Left forelimb (tissue), 1 donor: ENCODE measurements at places on chromosomes 4 and X.

DNA sequence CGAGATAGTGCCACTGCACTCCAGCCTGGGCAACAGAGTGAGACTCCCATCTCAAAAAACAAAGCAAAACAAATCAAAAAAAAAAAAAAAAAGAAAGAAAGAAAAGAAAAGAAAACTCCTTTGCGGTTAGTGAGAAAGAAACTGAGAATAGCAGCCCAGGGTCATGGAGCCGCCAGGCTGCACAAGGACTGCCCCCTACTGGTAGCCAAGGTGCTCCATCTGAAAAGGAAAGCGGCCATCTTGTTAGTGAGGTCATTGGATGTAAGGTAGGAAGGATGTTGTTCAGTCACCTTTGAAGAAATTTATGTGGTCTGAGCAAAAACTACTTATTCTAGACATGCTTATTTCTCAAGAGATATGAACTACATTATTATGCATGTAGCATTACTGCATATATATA is 660.6 kb upstream of the TENM3 start:
- no peak for DNase-seq

- no peak for DNase-seq
Observed at GRCh38 chrX:63746278-63746677, 38.7 kb downstream of the ARHGEF9 start.

DNA sequence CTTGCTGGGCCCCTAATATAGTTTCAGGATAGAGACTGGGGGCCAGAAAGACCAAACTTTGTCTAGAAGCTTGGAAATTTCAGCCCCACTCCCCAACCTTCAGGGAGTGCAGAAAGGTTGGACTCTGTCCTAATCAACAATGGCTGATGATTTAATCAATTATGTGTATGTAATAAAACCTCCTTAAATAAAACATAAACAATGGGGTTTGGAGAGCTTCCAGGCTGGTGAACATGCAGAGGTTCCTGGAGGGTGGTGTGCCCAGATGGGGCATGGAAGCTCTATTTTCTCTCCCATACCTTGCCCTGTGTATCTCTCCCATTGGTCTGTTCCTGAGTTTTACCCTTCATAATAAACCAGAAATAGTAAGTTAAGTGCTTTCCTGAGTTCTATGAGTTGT is 174.2 kb downstream of the GC start:
- no peak for DNase-seq

DNA sequence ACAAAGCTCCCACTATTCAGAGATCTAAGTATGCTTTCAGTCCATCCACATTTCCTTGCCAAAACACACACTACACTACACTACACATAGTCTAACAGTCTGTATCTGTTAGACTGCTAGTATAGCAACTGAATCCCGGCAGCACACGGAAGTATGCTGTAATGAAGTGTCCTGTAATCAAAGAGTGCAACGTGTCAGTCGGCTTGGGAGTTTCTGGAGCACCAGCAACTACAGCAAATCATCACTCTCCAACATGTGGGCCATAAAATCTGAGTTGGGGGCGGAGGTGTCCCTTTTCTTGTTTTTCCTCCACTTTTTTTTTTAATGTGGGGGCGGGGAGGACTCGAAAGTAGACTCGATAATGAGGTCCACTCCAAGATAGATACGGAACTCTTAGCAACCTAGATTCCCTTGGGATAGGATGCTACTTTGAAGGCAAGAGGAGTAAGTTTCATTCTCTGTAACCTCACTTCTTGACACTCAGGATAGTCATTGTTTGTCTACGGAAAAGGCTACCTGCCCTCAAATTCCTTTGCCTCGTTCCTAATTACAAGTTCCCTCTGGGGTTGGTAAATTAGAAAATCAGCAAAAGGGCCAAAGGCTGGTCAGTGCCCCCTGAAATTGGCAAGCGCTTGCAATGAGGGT is 722 bp downstream of the SLC10A7 start:
- DNase-seq: no peak

- DNase-seq: no peak
Observed at GRCh38 chr4:142095886-142096605, 459.7 kb downstream of the IL15 start.

- DNase-seq: no peak
Observed at GRCh38 chr4:61911313-61911756, 711.2 kb downstream of the ADGRL3 start.

- no peak for DNase-seq
Observed at GRCh38 chrX:20974326-20974725, 399.9 kb upstream of the CNKSR2 start.

GRCh38 chr4:85812776-85813175 is 337.8 kb downstream of the ARHGAP24 start:
- no peak for DNase-seq

GRCh38 chrX:12065251-12065650 is 73.0 kb upstream of the FRMPD4 start:
- DNase-seq: no peak

- no peak for DNase-seq
Observed at GRCh38 chrX:123138473-123138872, 45.6 kb upstream of the GRIA3 start.

GRCh38 chr4:76569706-76570105 is 134.7 kb downstream of the SHROOM3 start:
- DNase-seq: no peak

GRCh38 chr4:92172203-92172602 is 131.6 kb upstream of the GRID2 start:
- no peak for DNase-seq

DNA sequence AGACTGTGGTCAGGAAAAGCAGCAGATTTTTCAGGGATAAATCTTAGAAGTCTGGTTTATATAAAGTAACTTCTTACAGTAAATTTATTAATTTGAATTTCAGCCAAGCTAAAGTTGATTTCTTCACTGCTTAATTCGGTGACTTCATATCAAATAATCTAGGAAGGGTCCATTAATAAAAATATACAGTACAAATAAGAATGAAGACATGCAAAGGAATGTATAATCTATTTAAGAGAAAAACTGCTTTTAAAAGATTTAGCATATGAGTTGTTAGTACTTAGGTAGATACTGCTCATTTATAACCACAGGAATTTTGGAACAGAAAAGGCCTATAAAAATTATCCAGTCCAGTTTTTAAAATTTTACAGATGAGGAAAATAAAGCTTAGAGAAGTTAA is 177.1 kb downstream of the DLG3 start:
- DNase-seq: no peak

DNA sequence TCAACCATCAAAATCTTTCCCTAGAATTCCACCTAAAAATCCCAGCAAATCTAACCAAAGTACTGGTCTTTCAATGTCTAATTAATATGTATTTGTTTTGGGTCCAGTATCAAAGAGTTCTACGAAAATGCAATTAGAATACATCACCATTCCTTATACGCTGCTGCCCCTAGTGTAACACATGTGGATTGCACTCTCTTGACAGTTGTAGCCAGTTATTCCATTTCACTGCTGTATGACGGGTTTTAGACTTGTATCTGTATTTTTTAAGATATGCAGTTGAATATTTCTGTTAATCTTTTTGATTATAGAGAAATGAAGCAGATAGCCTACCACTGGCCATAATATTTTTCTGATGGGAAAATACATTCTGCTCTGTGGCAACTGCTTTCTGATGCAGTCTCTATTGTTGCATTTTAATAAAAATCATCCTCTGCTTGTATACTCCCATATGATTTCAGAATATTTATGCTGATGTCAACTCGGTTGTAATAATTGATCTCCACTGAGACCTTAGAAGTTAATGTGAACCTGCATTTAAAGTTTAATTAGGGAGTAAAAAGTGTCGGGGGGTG is 17.1 kb upstream of the PAGE2B start:
- DNase-seq: no peak

GRCh38 chr4:169092889-169093522 is 83.0 kb upstream of the CBR4 start:
- DNase-seq: no peak

- DNase-seq: no peak
Observed at GRCh38 chrX:78922754-78923153, 22.4 kb upstream of the P2RY10 start.

- DNase-seq: peak; percentile 85
Observed at GRCh38 chr4:88283661-88284438, 511 bp downstream of the PPM1K start.

DNA sequence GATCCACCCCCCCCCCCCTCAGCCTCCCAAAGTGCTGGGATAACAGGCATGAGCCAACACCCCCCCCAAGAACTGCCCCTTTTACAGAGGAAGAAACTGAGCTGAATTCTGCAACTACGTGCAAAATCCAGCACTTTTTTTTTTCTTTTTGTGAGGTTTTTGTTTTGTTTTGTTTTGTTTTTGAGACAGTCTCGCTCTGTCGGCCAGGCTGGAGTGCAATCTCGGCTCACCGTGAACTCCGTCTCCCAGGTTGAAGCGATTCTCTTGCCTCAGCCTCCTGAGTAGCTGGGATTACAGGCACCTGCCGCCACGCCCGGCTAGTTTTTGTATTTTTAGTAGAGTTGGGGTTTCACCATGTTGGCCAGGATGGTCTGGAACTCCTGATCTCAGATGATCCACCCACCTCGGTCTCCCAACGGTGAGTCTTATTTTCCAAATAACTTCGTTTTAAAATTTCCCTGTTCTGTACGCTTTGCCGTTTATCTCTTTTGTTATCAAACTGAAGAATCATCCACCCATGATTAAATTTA is 4.9 kb downstream of the CRLF2 start:
- DNase-seq: no peak

GRCh38 chrX:108331126-108331909 is 106.9 kb downstream of the COL4A6 start:
- DNase-seq: no peak

GRCh38 chr4:35166466-35166865 is 1077.8 kb downstream of the ARAP2 start:
- no peak for DNase-seq

- no peak for DNase-seq
Observed at GRCh38 chr4:73127839-73128453, 58.4 kb upstream of the COX18 start.

- DNase-seq: no peak
Observed at GRCh38 chrX:120560405-120560841, 339 bp downstream of the CUL4B start.

- no peak for DNase-seq
Observed at GRCh38 chrX:128891554-128891953, 631.7 kb downstream of the SMARCA1 start.

GRCh38 chrX:27445438-27445837 is 17.7 kb downstream of the PPP4R3C start:
- DNase-seq: no peak

DNA sequence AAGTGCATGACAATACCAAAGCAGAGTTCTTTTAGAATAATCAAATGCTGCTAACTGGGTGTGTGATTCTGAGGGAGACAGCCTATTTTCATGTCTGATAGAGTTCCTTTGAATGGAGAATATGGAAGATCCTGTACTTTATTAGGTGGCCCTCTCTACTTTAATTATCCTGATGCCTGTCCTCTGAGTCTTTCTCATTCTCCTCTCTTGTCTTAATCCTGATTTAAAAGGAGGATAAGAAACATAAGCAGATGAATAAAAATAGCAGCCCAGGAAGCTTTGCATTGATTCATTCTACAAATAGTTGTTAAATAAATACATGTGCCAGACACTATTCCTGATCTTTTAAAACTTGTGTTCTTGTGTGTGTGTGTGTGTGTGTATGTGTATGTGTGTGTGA is 387.3 kb downstream of the SPRY1 start:
- DNase-seq: no peak

DNA sequence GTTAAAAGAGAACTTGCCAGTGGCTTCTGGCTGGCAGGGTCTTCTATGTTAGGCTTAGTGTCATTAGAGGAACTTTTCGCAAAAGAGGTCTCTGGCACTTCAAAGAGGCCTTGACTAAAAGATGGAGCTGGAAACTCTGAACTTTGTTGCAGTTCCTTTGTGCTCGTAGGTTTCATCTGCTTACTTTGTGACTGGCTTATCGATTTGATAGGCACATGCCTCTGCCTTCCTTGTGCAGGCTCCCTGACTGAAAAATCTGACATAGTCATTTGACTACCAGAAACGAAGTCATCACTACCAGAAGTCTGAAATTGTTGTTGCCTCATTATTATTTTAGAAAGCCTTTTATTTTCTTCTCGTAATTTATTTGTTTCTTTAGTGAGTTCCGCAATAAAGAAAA is 93.9 kb upstream of the IL13RA1 start:
- DNase-seq: no peak

DNA sequence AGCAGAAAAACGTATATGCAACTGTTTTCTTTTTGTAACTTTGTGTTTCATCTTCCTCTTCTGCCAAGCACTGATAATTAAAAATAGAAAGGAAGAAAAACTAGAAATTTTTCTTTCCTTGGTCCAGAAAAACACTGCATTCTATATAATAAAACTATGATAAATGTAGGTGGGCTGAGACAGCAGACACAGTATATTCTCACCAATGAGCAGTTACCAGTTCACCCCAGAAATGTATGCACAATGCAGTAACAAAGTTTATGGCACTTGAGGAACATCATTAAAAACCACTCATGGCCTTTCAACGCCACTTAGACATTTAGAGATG is 79.4 kb downstream of the FAT1 start:
- no peak for DNase-seq

- DNase-seq: no peak
Observed at GRCh38 chrX:130778773-130779172, 124.2 kb downstream of the ENOX2 start.

- DNase-seq: no peak
Observed at GRCh38 chrX:133859336-133859735, 126.1 kb downstream of the GPC3 start.

DNA sequence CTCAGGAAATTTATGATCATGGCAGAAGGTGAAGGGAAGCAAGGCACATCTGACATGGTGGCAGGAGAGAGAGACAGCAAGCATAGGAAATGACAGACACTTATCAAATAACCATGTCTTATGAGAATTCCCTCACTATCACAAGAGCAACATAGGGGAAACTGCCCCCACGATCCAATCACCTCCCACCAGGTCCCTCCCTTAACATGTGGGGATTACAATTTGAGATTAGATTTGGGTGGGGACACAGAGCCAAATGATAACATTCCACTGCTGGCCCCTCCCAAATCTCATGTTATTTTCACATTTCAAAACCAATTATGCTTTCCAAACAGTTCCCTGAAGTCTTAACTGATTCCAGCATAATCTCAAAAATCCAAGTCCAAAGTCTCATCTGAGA is 8.2 kb upstream of the TMA16 start:
- no peak for DNase-seq

DNA sequence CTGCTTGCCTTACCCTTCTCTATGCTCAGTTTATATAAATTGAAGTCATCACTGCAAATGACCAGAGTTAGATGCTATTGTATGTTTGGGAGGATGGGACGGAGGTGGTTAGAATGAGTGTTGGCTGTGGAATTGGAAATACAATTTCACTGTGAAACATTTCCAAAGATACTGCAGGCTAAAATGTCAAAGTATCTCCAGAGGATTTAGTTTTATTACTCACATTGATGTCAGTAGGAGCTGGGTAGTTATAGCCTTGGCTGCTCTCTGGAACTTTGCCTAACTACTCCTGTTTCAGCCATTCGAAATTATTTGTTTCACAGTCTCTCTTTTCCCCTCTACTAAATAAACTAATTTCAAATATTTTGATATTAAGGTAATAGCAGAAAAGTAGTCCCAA is 92.6 kb upstream of the PPP3CA start:
- DNase-seq: no peak

DNA sequence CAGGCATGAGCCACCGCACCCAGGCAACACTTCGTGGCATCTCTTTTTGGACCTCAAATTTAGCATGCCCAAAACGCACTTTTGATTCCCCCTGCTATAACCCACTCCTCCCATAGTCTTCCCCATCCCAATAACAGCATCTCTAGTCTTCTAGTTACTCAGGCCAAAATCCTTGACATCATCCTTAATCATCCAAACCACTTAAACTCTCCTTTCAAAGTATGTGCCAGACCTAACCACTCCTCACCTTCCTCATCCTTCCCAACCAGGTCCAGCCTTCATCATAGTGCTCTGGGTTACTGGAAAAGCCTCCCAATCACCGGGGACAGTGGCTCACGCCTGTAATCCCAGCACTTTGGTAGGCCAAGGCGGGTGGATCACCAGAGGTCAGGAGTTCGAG is 41.9 kb downstream of the AFAP1 start:
- DNase-seq: no peak
